Activated T-cell treated with anti-CD3 and anti-CD28 coated beads for 1 hour (primary cell): ENCODE measurements at places on chromosomes 11 and 22.
A peak's percentile ranks its signal among the peaks of the same experiment; 100 is the strongest.

GRCh38 chr11:87572881-87573280 is 535.1 kb downstream of the TMEM135 start:
- no peak for DNase-seq

DNA sequence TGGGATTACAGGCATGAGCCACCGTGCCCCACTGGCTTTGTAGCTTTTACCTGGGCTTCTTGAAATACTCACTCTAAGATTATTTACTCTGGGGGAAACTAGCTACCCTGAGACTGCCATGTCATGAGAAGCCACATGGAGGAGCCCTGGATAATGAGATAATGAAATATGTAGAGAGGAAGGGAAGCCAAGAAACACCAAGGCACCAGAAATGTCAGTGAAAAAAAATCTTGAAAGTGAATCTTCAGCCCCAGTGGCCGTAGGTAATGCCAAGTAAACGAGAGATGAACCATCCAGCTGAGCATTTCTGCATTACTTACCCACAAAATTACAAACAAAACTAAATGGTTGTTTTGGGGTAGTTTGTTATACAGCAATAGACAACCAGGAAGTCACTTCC is 125.6 kb downstream of the APIP start:
- no peak for DNase-seq

GRCh38 chr11:11865449-11865848 is 23.7 kb downstream of the USP47 start:
- no peak for DNase-seq

- no peak for DNase-seq
Measured at GRCh38 chr11:7575841-7576725, 62.3 kb downstream of the PPFIBP2 start.

GRCh38 chr11:111523343-111523742 is 8.8 kb downstream of the HOATZ start:
- DNase-seq: no peak

- DNase-seq: no peak
Measured at GRCh38 chr22:20955548-20955947, 11.5 kb upstream of the AIFM3 start.

- peak; percentile 84 for DNase-seq
Measured at GRCh38 chr22:36853407-36854099, 7.3 kb upstream of the NCF4 start.

GRCh38 chr11:117183724-117184349 is 5.3 kb downstream of the SIDT2 start:
- DNase-seq: no peak

- no peak for DNase-seq
Measured at GRCh38 chr11:73260127-73260457, 12.0 kb upstream of the P2RY6 start.

- DNase-seq: no peak
Measured at GRCh38 chr22:46963672-46964545, 201.5 kb downstream of the TBC1D22A start.

DNA sequence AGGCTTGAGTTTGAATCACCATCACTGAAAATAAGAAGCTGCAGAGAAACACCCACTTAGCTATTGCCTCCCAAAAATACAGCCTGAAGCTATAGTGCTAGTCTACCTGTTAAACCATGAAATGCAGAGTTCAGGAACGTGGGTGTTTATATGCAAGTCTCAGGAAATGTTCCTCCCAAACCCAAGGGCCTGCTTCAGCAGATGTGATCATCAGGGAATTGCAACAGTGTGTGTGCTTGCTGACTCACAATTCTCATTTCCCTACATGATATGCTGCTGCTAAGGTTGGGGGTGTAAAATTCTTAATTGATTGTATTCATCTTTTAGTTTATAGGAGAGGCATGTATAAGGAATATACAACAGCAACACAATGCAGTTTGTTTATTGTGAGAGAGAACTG is 49.6 kb downstream of the NUP98 start:
- DNase-seq: no peak

DNA sequence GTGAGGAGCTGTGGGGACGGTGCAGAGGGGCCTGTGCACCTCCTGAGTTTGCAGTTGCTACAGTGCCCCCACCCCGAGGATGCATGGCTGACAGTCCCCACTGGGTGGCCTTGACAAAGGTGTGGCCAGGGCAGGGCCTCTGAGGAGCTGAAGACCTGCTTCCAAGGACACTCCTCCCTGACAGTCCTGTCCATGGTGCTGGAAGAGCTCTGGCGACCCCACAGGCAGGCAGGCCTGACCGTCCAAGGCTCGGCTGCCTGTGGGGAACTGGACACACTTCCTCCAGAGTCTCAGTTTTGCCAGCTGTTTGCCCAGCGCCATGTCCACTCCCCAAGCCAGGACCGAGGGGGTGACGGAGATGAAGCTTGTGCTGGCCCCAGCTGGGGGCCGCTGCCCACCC is 32.7 kb downstream of the BRSK2 start:
- no peak for DNase-seq
